ENCODE measurements at places on chromosomes 5 and 9.

- DNase-seq: peak; percentile 85
Measured at GRCh38 chr9:97046228-97046627, 7.3 kb upstream of the CTSV start.

DNA sequence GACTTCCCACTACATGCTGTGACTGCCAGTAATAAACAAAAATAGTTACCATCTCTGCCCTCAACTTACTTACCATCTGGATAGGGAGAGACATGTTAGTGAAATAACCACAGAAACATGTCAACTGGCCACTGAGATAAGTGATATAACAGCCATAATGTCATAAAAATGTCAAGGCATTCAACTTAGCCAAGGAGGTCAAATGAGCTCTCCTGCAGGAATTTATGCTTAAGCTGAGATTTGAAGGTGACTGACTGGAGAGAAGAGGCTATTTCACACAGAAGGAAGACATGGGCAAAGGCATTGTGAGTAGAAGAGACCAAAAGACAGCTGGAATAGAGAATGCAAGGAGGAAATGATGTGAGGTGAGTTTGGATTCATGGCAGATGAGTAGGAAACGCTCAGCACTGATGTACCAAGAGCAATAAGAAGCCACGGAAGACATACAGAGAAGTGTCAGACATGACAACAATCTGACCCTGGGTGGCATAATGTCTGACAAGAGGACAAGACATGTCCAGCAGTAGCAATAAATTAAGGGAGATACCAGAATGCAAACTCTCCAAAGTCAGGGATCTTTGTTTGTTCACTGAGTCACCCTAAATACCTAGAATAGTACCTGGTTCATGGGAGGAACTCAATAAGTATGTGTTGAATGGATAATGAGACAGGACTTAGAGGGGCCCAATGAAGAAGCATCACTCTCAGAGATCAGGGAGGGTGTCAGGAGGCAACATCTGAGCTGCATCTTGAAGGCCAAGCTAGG, 318.8 kb downstream of the ACTL7B start:
- DNase-seq: no peak

GRCh38 chr9:115775659-115776058, 377.9 kb upstream of the PAPPA start:
- no peak for DNase-seq

DNA sequence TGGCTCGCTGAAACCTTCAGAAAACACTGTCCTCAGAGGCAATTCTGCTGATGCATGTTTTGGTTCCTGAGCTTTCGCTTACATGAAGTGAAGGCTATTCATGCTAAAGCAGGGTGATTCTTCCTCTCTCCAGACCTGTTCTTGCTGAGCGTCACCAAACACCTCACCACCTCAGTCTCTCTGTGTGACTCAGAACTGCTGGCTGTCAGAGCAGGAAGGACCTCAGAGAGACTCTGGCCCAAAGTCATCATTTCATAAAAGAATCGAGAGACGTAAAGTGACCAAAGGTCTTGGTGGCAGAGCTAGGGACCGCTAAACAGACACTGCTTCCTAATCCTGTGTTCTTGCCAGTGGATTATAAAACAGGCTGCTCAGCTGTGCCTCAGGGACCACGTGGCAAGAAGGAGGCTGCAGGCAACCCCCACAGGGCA, 73.8 kb downstream of the LHFPL2 start:
- no peak for DNase-seq

DNA sequence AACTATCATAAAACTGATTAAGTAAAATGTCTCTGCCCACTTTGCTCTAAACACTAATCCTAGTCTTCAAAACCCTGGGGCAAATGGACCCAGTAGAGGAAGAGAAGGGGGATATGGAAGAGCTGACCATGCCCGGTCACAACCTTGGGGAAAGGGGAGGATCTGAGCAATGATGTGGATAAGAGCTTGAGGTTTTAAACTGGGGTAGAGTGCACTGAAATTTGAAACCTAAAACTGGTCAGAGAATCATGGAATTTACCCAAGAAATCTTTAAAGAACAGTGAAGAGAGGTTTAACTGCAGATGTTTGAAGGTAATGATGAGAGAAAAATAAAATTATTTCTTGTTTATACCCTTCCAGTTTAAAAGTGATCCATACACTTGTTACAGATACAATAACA, 110.8 kb downstream of the MRPS30 start:
- no peak for DNase-seq

DNA sequence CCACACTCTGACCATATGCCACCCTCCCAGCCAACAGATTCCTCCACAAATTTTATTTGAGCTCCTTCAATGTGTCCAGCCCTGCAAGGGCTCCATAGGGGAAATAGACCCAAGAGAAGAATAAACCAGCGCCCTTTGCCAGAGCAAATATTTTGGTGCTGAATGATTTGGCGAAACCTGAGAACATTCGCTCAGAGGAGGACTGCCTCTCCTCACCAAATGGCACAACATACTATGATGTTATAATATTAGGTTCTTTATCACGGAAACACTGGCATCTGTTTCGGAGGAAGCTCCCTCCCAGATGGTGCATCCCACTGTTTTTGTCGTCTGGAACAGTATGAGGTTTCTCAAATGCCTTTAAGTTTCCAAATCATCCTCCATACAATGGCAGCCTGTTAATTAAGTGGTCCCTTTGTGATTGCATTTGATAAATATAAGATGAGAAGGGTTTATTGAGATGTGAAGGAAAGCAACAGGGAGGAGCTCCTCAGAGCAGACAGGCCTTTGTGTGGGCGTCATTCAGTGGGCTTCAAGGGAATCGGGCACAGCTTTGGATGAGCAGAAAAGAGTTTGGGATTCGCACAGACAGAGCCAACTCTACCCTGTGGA, 139.1 kb upstream of the ADRA1B start:
- DNase-seq: no peak

GRCh38 chr9:81823672-81824554, 104.3 kb upstream of the SPATA31D4 start:
- DNase-seq: no peak

GRCh38 chr9:38355115-38355514, 37.4 kb upstream of the ALDH1B1 start:
- DNase-seq: no peak

GRCh38 chr9:96175796-96176195, 126.2 kb downstream of the HSD17B3 start:
- DNase-seq: no peak

DNA sequence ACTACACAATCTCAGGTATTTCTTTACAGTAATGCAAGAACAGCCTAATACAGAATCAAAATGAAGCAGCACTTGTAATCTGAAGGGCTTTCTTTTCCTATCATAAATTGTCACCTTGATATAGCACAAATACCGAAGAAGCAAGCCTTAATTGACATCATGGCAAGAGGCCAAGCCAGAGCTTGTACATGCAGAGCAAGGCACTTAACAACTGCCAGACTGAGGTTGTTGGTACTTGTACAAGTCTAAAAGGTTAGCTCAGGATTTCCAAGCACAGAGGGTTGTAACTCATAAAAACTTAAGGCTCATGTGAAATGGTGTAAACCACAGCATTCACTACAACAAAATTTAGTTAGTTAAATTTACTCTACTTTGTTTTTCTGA, 158.8 kb upstream of the SPEF2 start:
- no peak for DNase-seq

DNA sequence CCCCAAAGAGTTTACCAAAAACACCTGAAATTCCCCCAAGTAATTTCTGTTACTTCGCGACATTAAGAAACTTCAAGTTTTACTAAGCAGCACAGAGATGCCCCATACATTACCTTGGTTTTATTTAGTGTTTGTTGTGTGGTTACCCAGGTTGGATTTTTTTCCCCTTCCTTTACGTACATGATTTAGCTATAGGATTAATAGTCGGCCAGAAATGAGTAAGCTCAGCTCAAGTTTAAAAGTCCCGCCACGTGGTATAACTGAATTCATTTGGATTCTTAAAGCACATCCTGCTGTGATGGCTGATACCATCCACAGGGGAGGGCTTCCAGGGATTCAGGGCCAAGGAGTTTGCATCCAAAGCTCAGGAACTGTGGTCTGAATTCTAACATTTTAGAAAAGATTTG, 75.9 kb downstream of the DAP start:
- DNase-seq: no peak

DNA sequence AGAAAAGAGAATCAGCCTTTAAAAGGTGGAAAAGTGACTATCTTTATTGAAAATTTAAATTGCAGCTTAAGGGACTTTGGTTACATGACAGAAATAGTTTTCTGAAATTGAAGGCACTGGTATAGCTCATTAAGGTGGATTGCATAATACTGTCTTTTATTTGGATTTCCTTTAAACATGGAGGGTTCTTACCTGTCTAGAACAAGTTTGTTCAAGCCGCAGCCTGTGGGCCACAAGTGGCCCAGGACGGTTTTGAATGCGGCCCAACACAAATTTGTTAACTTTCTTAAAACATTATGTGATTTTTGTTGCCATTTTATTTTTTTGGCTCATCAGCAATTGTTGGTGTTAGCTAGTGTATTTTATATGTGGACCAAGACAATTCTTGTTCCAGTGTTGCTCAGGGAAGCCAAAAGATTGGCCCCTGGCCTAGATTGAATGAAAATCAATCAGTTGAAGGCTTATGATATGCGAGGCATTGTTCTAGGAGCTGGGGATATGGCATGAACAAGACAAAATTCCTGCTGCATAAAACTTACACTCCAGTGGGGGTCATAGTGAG, 18.0 kb downstream of the NNT start:
- DNase-seq: no peak

DNA sequence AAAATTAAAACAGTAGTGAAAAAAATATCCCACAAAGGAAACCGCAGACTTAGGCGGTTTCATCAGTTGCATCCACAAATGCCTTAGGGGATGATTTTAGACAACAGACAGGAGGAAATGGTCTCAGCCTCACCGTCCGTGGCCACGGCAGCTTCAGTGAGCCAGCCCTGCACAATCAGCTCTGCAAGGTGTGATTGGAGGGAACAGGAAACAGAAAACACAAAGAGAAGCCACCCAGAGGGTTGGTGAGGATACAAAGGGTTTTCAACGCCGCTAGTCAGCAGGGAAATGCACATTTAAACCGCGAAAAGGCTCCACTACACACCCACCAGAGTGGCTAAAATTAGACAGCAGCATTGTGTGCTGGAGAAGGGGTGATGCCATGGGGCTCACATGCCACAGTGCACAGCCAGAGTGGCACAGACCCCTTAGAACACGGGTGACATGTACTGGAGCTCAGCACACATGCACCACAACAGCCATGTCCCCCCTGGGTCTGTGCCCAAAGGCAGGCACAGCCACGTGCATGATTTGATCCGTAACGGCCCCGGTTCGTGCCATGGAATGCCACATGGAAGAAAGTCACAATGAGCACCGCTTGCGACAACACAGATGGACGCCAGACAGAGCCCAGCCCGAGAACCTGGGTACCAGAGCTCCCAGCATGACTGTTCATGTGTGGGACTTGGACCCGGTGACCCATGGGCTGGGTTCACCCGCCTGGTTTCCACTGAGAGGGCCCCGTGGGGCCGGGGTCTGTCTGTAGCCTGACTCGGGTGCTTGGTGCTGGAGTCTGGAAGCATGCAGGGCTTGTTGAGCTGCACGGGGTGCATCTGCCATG, 18.3 kb upstream of the TERT start:
- DNase-seq: no peak

Measured in A172 (cell line).